ENCODE measurements at places on chromosomes 7 and 10. TPM values are rescaled to one million over a fixed set of nuclear protein-coding genes. Genes with fewer than 3 reads are reported as not detected.

The MCM10 gene
- 4.1 TPM for total RNA-seq

The PON1 gene
- total RNA-seq = under 0.01 TPM

The ATOH7 gene
- total RNA-seq = not detected

The COBL gene
- 0.11 TPM for total RNA-seq

The FAM25A gene
- total RNA-seq = not detected

The RPEL1 gene
- total RNA-seq = 0.13 TPM

The NFE2L3 gene
- 2.6 TPM for total RNA-seq

The PRTFDC1 gene
- 17.8 TPM for total RNA-seq

The SLC13A4 gene
- 0.76 TPM for total RNA-seq

Measured in articular chondrocyte of knee joint (primary cell).